ENCODE measurements at places on chromosomes 3 and 15.

GRCh38 chr3:65855370-65856100 is 183.2 kb downstream of the MAGI1 start:
- peaks cover 27% of the 10 kb centered on the region for H3K4me1 ChIP-seq
- no peak overlapping the region for H3K4me3 ChIP-seq
- peaks cover 3% of the 10 kb centered on the region for H3K36me3 ChIP-seq
- no peak for DNase-seq
- no peak overlapping the region for H3K27ac ChIP-seq

GRCh38 chr15:85583923-85584390 is 203.6 kb downstream of the AKAP13 start:
- DNase-seq, result no peak
- no peak overlapping the region for H3K27ac ChIP-seq
- H3K4me1 ChIP-seq, result peaks cover 47% of the 10 kb centered on the region
- H3K36me3 ChIP-seq, result peaks cover 33% of the 10 kb centered on the region
- H3K27me3 ChIP-seq, result no peaks in the 10 kb centered on the region

DNA sequence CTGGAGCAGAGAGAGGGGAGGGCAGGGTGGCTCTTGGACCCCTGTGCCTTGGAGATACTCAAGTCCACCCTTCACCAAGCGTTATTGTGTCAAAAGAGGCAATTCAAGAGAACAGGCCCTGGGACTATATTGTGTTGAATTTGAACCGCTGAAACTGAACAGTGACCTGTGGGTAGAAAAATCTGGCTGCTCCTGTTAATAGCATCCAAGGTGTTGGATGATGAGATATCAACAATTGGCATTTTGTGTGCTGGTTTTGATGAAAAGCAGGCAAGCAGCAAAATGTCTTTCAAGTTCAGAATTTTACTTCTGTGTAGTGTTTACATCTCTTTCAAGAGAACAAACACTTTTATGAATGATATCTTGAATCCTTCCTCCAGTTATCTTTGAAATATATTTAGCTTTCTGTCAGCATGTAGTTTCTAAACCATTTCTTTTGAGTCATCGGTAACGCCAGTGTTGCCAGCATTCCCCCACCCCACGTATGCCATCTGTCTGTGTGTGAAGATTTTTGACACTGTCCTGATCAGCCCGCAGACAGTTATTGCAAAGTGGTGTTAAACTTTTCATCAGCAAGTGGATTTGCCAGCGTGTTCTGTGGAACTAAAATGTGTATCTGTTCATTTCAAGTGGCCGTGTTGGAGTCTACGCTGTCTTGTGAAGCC is 34.8 kb downstream of the PDHB start:
- no peak for DNase-seq
- no peak overlapping the region for H3K27ac ChIP-seq
- H3K4me1 ChIP-seq, result no peaks in the 10 kb centered on the region
- no peaks in the 10 kb centered on the region for H3K27me3 ChIP-seq

DNA sequence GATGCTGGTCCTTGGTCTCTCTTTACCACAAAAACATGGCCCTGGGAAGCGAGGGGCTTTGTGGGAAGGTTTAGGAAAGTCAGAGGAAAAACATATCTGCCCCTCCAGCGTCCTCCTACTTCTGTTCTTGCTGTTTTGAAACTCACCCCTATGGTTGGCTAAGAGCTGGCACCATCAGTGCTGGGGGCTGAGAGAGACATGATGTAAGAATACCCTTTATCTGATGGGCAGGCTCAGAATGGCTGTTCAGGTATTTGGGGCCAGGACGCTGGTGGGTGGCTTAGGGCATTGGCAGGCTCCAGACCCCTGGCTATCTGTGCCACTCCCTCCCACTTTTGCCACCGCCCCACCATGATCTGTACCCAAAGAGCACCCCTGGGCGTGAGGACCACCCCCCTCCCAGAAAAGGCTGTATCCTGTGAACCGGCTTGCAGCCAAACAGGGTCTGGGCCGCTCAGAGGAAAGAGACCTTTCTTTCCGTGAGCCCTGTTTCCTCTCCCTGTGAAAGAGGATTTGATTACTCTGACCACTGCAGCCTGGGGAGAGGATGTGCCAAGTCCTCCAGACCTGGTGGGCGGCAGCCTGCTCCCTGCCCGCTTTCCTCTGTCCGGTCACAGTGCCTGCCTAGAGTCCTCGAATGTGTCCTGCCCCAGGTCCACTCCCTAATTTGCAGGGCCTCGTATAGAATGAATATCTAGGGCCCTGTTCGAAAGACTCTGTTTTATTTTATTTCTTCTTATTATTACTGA is 61.3 kb upstream of the SLC6A6 start:
- no peaks in the 10 kb centered on the region for H3K36me3 ChIP-seq
- no peak for DNase-seq
- no peak overlapping the region for H3K27ac ChIP-seq
- H3K4me1 ChIP-seq, result peaks cover 36% of the 10 kb centered on the region
- no peak overlapping the region for H3K4me3 ChIP-seq

GRCh38 chr3:12423918-12424630 is 60.2 kb upstream of the TSEN2 start:
- H3K36me3 ChIP-seq, result peaks cover 3% of the 10 kb centered on the region
- no peak overlapping the region for H3K27ac ChIP-seq
- no peaks in the 10 kb centered on the region for H3K27me3 ChIP-seq
- H3K4me1 ChIP-seq, result peaks cover 20% of the 10 kb centered on the region
- H3K4me3 ChIP-seq, result no peak overlapping the region

DNA sequence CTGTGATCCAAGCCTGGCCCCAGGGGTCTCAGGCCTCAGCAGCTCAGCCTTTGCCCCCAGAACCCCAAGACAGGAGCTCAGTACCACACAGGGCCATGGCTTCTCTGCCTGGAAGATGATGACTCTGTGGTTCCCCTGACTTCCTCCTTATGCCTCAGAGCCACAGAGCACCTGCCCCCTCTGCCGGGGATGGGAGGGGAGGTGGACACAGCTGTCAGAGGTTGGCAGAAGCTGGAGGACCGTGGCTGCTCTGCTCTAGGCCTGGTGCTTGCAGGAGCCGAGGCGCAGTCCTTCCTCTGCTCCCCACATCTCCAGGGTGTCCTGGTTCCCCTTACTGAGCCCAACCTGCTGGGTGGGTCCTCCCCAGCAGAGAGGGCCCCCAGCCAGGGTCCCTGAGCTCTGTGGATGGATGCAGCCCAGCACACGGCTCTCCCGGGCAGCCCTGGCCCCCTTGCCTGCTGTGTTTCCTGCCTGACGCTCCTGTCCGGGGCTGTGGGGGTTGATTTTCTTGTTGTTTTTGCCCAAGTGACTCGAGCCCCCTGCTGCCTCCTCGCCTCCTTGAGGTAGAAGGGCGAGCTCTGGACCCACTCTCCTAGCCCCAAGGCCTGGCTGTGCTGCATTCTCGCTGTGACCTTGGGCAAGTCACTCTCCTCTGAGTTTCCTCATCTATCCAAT is 36.6 kb downstream of the PSTPIP1 start:
- no peaks in the 10 kb centered on the region for H3K27me3 ChIP-seq
- no peak overlapping the region for H3K27ac ChIP-seq
- peak; percentile 78 for DNase-seq
- H3K4me1 ChIP-seq, result peaks cover 13% of the 10 kb centered on the region
- H3K36me3 ChIP-seq, result peaks cover 6% of the 10 kb centered on the region
- no peak overlapping the region for H3K4me3 ChIP-seq

All from chondrocyte (in vitro differentiated cells).